ENCODE measurements at places on chromosomes 13 and 19.

GRCh38 chr19:18118420-18119012 lies 20.9 kb downstream of the MAST3 start:
- no peak for DNase-seq

GRCh38 chr19:23312515-23312914 lies 62.3 kb upstream of the ZNF724 start:
- DNase-seq, result no peak

DNA sequence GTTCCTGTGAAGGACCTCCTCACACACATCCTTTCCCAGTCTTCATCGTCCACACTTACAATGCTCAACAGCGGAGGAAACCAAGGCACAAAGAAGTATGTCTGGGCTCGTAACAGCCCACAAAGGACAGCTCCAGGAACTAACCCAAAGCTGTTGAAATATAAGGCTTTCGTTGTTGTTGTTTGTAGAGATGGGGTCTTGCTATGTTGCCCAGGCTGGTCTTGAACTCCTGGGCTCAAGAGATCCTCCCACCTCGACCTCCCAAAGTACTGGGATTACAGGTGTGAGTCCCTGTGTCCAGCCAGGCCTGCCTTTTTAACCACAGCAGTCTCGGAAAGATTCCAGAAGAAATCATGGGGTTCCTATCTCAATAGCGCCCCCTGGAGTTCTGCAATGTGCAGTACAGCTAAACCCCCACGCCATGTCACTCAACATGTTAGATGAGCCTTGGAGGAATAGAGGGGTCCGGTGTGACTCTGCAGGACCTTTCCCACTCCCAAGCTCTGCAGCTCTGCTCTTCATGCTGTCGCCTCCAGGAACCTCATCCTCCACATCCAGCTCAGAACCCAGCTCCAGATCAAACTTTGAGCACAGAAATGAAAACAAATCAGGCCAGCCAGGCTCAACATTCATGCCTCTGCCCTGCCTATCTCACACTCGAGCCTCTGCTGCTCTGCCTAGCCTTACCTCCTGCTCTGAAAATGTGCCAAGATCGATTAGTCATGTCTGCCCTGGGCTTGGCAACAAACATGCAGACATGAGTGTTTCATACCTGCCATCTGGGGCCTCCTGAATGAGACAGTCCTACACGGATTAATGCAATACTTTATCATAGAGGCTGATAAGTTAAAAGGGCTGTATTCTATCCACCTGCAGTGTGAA lies 7.5 kb downstream of the PLA2G4C start:
- no peak for DNase-seq

DNA sequence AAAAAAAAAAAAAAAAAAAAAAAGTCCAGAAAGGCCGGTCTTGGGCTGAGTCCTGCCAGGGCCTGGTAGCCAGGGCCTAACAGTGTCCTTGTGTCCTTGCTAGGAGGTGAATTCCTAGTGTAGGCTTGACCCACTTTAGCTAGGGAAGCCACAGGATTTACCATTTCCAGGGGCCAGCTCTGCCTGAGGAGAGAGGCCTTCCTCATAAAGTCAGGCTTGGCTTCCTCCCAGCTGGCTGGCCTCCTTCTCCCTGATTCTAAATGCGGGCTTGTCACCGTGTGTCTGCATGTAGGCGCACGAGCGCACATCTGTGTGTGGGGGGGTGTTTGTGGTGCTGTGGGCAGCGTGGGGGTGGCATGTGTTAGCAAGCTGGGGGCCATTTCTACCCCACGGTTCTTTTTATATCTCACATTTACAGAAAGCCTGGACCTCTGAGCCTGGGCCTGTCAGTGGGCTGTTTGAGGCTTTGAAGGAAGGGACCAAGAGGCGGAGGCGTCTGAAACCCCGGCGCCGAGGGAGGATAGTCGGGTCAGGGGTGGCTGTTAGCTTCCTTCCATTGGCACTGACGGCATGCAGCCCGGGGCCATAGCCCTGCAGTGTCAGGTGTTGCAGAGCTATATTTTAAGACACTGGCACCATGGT lies 31.7 kb downstream of the IER2 start:
- DNase-seq, result no peak

GRCh38 chr19:31745731-31746130 lies 396.5 kb upstream of the TSHZ3 start:
- DNase-seq, result no peak

DNA sequence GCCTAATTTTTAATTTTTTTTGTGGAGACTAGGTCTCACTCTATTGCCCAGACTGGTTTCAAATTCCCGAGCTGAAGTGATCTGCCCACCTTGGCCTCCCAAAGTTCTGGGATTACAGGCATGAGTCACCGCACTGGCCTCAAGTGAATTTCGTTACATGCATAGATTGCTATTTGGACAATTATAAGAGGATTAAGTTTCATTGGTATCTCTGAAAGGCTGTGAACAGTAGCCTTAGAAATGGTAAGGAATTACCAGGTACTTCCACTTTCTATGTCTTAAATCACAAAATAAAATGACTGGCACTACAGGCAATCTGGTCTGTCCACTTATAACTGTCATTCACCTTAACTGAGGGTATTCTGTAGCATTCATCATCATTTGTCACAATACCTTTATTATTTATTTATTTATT lies 2.9 kb upstream of the CCDC9 start:
- DNase-seq, result no peak

DNA sequence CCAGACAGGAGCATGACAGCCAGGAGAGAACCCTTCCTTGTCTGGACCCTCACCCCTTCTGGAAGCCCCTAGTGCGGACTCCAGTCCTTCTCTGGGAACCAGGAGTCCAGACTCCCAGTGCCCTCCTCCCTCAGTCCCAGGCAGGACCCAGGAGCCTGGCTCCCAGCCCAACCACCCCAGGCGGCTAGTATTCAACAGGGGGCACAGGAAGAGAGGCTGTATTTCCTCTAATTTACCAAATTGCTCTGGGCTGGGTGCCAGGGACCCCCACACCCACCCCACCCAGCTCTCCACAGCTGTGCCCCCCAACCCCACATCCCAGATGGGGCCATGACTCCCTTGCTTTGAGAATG lies 3.3 kb downstream of the GRIN2D start:
- no peak for DNase-seq

- DNase-seq, result peak; percentile 77
Measured at GRCh38 chr19:52922841-52923777, at the start of gene ZNF888. TSS of gene ZNF888 (minus strand) at chr19:52923428. CDS start at chr19:52917873, 5,555 bp downstream.

- no peak for DNase-seq
Measured at GRCh38 chr19:10110076-10110971, 1.2 kb upstream of the P2RY11 start.

DNA sequence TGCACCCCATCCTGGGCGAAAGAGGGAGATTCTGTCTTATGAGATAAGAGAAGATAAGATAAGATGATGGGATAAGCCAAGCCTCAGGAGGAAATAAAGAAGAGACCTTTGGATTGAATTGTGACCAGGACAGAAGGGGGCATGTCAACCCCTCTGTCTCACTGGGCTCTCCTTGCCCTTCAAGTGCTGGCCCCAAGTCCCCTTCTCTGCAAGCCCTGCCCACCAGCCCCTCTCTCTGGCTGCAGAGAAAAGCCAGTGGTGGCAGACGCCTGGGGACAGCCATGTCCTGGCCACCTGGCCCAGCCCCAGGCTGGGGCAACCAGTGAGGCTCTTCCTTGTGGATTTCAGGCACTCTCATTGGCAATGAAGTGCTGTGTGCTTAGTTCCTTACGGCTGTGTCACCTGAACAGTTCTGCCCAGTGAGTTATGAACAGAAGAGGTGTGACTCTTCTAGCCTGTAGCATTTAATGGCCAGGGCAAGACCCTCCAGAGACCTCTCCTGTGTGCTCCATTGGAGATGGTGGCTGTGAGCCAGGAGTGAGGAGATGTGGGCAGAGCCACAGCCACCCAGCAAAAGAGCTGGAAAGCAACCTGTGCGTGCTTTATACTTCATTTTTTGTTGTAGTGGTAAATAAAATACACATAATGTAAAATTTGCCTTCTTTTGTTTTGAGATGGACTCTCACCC lies 6.1 kb upstream of the BTBD2 start:
- DNase-seq, result no peak

DNA sequence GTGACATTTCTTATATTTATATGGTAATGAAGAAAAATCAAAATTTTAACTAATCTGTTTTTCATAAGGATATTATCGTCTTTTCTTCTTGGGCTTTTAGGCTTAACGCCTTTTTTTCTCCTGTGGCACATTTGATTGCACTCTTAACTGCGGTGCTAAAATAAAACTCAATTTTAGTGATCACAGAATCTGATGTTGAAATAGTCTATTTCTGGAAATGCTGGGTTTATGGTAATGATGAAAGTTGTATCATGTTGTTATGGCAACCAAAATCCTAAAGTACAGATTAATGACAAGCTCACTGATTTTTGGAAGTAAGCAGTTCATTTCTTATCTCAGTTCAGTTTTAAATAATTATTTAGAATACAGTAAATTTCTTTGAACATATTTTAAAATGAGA lies 85.3 kb downstream of the COG6 start:
- no peak for DNase-seq

DNA sequence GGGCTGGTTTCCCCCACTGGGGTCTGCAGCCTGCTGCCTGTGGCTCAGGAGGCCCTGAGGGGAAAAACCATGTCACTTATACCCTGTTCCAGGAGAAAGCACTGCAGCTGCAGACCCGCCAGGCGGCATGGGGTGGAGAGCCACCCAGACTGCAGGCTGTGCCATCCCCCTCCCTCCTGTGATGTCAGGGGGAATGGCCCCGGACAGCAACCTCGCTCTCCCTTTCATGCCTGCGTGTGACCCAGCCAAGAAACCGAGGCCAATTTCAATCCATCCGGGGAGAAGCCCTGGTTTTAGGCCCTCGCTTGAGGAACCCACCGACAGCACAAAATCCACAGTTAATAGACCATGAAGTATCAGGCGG lies 37.2 kb upstream of the MATK start:
- no peak for DNase-seq

DNA sequence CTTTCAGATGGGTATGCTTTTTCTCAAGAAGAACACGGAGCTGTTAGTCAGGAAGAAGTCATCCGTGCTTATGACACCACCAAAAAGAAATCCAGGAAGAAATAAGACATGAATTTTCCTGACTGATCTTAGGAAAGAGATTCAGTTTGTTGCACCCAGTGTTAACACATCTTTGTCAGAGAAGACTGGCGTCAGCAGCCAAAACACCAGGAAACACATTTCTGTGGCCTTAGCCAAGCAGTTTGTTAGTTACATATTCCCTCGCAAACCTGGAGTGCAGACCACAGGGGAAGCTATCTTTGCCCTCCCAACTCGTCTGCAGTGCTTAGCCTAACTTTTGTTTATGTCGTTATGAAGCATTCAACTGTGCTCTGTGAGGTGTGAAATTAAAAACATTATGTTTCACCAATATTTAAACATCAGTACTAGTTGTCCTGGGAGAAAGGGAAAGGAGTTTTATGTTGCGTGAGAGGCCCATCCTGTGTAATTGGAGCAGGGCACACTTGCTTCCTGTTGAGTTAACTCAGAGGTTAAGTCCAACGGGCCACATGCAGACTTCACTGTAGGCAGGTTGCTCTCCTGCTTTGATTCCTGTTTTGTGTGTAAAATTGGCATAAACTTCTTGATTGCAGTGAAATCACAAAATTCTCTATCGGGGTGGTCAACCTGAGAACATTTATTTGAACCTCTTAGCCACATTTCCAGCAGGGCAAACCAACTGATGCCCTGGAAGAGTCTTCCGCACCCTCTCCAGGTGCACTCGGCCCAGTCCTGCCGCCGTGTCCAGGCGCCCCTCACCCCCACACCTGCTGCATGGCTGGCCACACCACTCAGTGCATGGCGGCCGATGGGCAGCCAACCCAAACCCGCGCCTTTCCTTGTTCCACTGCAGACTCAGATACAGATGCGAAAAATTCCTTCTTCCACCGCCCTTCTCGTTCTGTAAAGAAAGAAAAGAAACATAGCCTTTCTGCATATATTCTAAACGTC lies 31.6 kb downstream of the SHISA2 start:
- DNase-seq, result no peak

DNA sequence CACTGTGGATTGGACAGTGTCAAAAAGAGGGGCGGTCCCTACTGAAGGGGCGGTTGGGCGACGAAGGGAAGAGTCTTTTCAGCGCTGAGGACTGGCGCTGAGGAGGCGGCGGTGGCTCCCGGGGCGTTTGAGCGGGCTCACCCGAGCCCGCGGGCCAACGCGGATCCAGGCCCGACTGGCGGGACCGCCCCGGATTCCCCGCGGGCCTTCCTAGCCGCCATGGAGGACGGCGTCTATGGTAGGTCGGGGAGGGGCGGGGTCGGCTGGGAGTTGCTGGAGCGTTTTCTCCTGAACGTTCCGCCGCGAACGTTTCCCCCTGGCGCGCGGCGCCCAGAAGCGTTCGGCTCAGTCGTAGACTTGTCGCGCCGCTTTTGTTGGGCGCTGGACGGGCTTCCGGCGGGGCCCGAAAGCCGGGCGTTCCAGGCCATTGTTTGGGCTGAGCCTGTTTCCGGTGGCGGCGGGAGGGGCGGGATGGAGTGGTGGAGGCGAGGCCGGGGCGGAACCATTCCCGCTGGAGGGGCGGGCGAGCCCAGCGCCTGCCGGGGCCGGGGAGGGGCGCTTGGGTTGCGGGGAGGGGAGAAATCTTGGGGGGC lies at the start of gene CYTH2:
TSS of gene CYTH2 (plus strand) at position 81 of the 593 bp plus-strand sequence. CDS start at position 220, 139 bp downstream.
- peak; percentile 47 for DNase-seq

DNA sequence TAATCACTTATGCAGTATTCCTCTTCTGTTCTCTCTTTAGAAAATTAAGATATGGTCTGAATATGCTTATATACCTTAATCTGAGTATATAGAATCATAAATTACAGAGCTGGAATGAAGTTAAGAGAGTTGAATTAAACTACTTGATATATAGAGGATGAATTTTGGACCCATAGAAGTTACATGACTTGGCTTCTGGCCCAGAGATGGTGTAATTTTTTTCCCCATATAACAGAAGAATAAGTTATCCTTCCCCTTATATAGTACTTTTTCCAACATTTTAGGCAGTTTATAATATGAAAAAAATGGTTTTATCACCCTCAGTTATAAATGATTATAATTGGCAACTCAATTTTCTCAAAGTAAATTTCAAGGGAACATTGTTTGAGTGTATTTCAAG lies 616.3 kb downstream of the TBC1D4 start:
- DNase-seq, result no peak

DNA sequence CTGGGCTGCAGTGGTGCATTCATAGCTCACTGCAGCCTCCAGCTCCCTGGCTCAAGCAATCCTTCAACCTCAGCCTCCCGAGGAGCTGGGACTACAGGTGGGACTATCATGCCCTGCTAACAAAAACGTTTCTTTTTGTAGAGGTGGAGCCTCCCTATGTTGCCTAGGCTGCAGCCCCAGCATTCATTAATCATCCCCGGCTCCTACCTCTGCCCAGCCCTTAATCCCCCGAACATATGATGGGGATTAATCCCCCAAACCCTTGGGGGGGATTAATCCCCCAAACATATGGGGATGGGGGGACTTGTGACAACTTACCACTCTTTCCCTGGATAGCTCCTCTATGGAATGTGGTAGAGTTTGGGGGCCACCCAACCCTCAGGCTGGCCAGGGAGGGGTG lies 45.9 kb downstream of the SUGP2 start:
- no peak for DNase-seq

DNA sequence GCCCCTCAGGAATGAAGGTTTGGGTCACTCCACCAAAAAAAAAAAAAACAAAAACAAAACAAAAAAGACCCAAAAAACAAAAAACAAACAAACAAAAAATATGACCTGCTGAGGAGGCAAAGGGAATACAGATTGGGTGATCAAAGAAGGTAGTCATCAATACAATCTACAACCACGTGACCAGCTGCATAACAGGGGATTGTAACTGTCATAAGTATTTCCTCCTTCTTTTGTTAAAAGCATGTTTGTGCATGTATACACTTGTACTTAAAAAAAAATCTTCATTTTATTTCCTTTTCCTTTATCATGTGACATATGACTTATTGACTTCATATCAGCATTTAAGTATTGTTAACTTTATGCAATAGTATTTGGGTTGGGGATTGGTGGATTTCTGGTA lies 165.1 kb upstream of the IRS2 start:
- DNase-seq, result no peak

- no peak for DNase-seq
Measured at GRCh38 chr19:44692379-44692721, 6.6 kb upstream of the CEACAM16 start.
